CD4-positive, alpha-beta T cell treated with Interleukin-6 for 4 hours (primary cell): ENCODE measurements at places on chromosomes 7 and 10.

DNA sequence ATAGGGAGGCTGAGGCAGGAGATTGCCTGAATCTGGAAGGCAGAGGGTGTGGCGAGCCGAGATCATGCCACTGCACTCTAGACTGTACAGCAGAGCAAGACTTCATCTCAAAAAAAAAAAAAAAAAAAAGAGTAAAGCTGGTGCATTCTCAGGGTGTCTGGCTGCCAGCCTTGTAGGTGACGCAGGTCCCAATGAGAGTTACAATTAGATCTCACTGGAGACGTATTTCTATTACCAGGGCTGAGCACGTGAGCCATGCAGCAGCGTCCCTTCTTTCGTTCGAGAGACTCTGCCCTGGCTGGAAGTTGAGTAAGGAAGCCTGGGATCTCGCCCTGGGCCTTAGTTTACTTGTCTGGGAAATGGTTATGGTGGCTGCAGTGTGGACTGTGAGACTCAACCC lies 22.4 kb upstream of the ZMIZ1 start:
- DNase-seq = no peak

- no peak for DNase-seq
These were observed 33.8 kb upstream of the INPP5A start for GRCh38 chr10:132503581-132504421.

DNA sequence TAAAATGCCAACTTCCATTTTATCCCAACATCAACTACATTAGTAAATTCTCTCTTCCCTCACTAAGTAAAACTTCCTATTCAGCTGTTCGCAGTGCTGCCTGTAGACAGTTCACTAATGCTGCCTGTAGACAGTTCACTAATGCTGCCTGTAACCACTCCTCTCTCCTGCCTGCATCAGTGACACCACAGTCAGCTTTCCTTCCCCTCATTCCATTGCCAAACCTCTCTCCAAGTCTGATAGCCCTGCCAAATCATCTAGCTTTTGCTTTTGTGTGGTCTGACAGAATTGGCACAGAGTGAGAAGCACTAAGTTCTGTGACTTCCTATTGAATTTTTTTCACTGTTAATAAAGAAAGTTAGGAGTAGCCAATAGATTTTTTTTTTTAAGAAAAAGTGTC lies 43.0 kb upstream of the MACC1 start:
- no peak for DNase-seq

DNA sequence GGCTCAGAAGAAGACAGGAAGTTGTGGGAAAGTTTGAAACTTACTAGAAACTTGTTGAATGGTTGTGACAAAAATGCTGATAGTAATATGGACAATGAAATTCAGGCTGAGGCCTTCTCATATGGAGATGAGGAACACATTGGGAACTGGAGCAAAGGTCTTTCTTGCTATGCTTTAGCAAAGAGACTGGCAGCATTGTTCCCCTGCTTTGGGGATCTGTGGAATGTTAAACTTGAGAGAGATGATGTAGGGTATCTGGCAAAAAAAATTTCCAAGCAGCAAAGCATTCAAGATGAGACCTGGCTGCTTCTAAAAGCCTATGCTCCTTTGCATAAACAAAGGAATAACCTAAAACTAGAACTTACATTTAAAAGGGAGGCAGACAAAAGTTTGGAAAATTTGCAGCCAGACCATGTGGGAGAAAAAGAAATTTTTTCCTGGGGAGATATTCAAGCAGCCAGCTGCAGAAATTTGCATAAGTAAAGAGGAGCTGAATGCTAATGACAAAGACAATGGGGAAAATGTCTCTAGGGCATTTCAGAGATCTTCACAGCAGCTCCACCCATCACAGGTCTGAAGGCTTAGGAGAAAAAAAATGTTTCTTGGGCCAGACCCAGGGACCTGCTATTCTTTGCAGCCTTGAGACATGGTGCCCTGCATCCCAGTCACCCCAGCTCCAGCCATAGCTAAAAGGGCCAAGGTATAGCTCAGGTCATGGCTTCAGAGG lies 16.5 kb upstream of the KCND2 start:
- no peak for DNase-seq

DNA sequence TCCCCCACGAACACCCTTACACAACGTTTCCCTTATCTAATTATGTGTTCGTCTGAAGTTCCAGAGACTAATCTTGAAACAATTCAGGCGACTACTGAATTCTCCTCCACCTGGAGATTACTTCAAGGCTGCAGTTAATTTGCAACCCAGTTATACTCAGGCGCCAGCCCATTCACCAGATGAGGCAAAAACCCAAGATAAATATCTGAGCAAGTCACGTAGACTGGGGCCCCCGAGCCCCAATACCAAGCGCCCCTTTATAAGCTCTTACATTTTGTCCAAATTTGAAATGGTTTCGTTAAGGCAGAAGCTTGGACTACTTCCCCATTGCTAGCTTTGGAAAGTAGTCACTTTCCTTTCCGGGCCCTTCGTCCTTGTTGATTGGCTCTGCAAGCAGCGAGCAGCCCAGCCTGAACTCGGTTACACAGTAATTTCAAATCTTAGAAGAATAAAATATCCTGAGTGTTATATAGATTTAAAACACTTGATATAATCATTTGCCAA lies 1.2 kb downstream of the TPK1 start:
- peak; percentile 44 for DNase-seq

DNA sequence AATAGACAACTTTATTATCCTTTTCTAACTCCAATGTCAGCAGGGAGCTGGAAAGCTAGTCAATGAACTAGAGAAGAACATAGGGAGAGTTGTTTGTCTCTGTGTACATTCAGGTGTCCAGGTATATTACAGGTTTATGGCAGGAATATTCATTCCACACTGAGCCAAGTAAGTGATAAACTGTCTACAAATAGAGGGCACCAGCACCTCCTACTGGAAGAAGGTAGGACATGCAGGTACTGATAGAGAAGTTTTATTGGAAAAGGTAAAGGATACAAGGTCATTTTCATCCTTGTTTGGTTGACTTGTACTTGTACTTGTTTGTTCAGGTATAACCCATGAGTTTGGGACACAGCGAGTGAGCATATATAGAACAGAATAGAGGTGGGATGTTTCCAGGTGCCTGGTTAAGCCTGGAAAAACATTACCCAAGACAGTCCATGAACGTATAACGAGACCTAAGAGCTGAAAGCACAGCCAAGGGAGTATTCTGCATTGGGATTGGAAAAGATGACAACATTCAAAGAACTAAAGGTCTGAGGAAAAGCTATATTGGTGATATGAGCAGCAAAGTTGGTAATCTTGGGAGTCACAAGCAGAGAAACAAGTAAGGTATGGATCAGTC lies 61.4 kb upstream of the PPP1R3C start:
- DNase-seq = peak; percentile 4
